Foreskin keratinocyte (primary cell): ENCODE measurements at places on chromosomes 16 and 17. TPM values are rescaled to one million over a fixed set of nuclear protein-coding genes. Genes with fewer than 3 reads are reported as not detected.

The KRT28 gene
- total RNA-seq, result not detected in 2 replicates

The CIBAR2 gene
- not detected in 2 replicates for total RNA-seq

The SLC5A2 gene
- 0.04 TPM in 1 of 2 replicates, not detected in the other for total RNA-seq

The TNFRSF13B gene
- not detected in 2 replicates for total RNA-seq

The C16orf87 gene
- 11.1 and 11.6 TPM in 2 replicates for total RNA-seq

The RHBDF1 gene
- total RNA-seq, result 20.3 and 27.5 TPM in 2 replicates

The GP1BA gene
- total RNA-seq, result not detected in 2 replicates

The ARL5C gene
- not detected in 2 replicates for total RNA-seq

The GLOD4 gene
- total RNA-seq, result 43.9 and 48.8 TPM in 2 replicates

The ZNF19 gene
- total RNA-seq, result 2.0 and 2.9 TPM in 2 replicates

The CACNG3 gene
- not detected in 2 replicates for total RNA-seq

The RANGRF gene
- 20.9 and 30.2 TPM in 2 replicates for total RNA-seq

GRCh38 chr16:583470-583814 lies 6.4 kb upstream of the RAB40C start:
- no peak for DNase-seq

DNA sequence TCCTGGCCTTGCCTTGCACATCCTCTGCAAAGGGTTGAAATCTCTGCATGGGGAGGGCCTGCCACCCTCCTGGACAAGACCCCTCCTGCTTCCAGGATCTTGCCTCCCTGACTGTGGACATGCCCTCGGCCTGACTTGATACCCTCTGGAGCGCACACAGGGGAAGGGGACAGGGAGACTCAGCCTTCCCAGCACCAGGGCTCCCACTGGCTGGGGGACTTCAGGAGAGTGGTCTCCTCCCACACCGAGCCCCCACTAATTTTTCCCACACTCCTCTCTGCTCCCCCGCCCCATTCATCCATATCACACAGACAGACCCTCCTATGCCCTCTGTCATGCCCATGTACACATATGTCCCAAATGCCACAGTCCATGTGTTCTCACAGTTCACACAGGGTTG lies 14.3 kb downstream of the SGCA start:
- no peak for DNase-seq

DNA sequence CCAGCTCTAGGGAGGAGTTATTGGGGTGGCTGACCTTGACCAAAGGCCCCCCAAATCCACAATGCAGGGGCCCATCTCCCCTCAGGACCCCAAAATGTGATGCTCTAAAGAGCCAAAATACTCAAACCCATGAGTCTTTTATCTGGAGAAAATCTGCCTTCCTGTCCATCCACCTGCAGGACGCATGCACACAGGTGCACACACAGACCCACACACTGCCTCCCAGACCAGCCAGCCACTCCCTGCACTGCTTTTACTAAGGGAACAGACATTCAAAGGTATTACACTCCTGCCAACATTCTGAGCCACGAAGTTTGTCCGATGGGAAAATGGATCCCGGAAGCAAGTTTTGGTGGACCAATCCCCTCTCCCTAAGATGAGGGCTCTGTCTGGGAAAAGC lies 76.1 kb upstream of the CDH5 start:
- no peak for DNase-seq

DNA sequence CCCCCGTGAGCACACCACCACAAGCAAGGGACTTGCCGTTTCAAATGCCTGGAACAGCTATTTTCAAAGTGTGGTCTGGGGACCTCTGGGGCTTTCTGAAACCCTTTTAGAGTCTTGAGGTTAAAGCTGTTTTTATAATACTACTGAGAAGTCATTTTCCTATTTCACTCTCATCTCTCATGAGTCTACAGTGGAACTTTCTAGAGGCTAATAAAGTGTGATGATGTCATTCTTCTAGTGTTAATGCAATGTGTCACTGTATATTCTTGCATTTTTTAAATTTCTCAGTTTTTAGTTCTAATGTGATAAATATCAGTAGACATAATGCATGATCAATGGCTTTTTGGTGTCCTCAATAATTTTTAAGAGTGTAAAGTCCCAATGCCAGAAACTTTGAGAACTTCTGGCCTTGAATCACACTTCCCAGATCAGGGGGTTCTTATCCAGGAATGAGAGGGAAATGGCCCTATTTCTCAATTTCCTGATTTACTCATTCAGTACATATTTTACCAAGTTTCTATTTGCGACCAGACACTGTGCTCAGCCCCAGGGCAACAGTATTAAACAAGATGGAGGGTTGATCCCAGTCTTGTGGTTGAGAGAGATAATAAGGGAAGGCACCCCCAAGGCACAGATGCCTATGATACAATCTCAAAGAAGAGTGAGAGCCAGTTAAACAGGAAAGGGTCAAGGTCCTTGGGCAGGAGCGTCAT lies 444.0 kb downstream of the HS3ST3B1 start:
- peak; percentile 55 for DNase-seq

- DNase-seq, result no peak
Measured at GRCh38 chr17:70618641-70619040, 449.3 kb downstream of the KCNJ2 start.

DNA sequence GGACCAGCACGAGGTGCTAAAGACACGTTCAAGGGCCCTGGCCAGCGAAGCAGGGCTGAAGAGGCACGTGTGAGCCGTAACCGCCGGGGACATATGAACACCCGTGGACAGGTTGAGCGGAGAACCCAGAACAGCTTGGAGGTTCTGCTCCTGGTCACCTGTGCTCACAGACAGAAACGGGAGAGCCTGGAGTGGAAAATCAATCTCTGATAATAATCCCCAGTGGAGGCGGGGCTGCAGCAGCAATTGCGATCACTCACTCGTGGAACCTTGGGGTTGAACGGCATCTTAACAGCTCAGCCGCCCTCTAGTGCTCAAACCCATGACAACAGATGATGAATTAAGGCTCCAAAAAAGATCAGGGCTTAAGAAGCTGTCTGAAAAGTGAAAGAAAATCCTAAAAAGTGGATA lies 25.6 kb downstream of the WIPI1 start:
- no peak for DNase-seq

GRCh38 chr16:87499189-87499486 lies 6.3 kb upstream of the ZCCHC14 start:
- peak; percentile 89 for DNase-seq

GRCh38 chr16:12582696-12583095 lies 221.0 kb downstream of the CPPED1 start:
- no peak for DNase-seq

DNA sequence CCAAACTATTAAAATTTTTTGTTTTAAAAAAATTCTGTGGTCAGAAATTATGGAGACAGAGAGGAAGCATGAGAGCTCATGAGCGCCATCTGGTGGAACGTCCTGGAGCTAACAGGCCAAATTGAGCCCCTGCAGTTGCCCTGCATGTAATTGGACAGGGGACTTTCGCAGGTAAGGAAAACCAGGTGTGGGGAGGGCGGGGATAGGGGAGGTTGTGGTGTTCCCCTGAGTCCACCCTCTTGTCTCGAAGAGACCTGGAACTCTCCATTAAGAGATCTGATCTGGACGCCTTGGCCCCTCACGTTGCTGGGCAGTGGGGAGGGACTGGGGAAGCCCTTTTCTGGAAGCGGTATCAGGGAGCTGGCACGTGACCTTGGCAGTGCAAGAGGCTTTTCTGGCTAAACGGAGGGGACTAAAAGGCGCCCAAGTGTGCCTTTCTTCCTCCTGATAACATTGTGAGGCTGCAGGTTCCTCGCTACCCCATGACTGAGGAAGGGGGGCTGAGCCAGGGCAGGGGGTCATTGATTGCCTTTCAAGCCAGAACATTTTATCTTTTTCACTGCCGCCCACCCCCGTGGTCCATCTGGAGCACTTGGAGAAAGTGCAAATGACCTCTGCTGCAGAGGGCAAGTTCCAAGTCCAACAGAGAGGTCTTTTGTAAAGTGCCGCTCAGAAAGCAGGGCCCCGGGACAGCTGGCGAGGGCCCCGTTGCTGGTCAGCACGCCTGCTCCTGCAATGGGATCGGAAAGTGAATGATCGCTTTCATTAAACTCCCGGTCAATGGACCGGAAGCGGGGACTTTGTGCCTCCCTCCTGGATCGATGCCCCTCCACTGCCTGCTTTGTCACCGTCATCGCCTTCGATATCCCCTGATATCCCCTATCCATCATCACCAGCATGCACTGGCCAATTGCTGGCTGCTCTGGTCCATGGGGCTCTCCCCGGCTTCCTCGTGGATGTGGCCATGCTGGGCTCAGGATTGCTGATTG lies 18.4 kb downstream of the PDILT start:
- peak; percentile 13 for DNase-seq

DNA sequence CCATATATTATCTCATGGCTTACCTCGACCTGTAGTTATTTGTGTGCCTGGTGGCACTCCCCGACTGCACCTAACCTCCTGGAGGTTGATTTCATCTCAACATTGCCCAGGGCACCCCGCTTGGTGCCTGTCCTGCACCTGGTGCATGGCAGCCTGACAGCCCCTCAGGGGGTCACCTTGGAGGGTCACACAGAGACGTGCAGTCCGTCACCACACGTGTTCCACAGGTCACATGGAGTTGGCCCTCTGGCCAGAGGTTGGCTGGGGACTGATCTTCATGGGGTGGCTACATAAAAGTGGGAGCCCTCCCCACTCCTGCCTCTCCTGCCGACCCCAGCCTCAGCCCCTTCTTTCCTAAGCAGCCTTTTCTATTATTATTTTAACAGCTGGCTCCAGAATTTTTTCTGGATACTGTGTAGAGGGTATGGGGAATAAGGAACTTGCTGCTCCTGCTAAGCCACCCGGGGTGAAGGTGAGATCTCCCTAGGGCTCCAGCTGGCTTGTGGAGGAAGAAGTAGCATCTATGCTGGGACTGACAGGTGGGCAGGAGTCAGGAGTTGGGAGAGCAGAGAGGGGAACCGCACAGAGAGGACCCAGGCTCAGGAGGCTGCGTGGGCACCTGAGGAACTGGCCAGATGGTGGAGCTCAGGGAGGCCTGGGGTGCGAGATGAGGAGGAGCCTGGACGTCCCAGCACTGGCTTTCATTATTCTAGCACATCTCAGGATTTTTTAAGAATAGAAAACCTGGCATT lies 12.5 kb upstream of the NKD1 start:
- no peak for DNase-seq

GRCh38 chr17:49977463-49978389 lies 8.7 kb downstream of the DLX4 start:
- no peak for DNase-seq

GRCh38 chr16:12314653-12315185 lies 338.2 kb downstream of the SNX29 start:
- no peak for DNase-seq

DNA sequence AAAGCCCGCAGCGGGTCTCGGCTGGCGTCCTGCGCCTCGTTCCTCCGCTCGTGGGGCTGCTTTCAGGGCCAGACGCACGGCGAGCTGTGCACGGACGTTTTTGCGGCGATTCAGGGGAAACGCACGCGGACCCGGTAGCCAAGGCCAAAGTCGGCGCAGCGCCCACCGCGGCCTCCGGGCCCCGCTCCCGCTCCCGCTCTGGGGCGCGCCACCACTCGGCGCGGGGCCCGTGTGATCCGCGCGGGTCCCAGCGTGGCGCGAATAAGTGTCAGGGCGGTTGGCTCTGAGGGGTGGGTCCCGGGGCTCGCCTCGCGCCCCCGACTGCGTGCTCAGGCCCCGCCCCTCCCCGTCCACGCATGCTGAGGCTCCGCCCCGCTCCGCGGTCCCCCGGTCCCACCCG lies 694 bp upstream of the TBCD start:
- DNase-seq, result no peak

DNA sequence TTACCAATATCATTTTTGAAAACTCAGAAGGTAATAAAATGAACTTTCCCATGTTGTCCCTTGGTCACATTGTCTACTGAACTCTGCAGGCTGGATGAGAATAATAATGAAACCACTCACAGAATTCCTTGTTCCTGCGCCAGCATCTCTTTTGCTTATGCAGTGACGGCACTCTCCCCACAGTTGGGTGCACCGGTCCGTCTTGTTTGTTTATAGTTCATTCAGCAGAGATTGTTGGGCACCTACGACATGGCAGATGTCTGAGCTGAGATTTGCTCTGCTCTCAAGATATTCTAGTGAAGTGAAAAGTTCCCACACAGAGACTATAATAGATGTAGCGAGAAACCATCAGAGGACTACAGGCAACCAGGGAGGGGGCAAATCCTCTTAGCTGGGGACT lies 375.7 kb upstream of the CDH11 start:
- DNase-seq, result no peak

DNA sequence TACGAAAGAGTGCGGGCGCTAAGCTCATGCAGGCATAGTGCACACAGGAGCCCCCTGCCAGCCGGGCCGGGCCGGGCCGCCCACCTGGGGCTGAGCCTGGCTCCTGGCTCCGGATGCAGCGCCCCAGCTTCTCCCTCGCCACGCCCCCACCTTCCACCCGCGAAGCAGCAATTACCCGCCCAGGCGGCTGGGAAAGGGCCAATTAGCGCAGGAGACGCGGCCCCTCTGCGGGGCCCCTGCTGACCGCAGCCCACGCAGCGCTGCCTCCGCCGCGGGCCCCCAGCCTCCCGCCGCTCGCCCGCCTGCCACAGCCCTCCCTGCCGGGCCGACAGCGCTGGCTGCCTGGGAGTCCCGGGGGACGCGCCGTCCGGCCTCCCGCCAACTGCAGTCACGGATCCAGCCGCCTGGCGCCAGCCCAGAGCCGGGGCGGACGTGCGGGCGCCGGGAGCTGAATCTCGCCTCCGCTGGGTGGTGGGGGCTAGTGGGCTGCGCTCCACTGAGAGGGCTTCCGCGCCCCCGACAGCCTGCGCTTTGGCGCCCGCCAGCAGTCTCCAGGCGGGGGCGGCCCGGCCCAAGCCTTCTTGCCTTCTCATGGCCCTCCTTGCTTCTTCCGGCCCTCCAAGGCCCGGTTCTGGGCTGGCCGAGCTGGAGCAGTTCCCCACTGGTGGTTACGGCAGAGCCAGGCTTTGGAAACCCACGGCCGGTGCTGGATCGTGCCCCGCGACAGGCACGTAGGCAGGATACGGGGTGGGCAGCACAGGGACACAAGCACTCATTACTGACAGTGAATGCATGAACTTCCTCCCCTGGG lies 14.9 kb upstream of the CBFB start:
- no peak for DNase-seq

- no peak for DNase-seq
Measured at GRCh38 chr17:69239611-69240600, 11.3 kb upstream of the ABCA10 start.

- DNase-seq, result no peak
Measured at GRCh38 chr16:27378871-27379481, 23.0 kb upstream of the IL21R start.

DNA sequence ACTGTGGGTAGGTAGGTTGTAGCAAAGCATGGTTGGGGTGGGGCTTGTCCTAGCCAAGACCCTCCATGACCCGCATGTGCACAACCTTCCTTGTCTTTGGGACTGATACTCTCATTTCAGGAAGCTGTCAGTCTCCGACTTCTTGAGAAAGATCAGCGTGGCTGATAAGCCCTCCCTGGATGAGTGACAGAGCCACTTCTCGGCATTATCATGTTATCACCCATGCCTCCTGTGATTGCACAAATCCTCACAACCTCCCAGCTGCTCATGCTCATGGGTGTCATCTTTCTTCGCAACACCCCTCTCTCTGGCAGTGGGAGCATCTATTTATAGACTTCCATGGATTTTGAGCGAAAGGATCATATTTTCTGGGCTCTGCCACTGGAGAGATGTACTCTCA lies 314.2 kb downstream of the FOXL1 start:
- no peak for DNase-seq

DNA sequence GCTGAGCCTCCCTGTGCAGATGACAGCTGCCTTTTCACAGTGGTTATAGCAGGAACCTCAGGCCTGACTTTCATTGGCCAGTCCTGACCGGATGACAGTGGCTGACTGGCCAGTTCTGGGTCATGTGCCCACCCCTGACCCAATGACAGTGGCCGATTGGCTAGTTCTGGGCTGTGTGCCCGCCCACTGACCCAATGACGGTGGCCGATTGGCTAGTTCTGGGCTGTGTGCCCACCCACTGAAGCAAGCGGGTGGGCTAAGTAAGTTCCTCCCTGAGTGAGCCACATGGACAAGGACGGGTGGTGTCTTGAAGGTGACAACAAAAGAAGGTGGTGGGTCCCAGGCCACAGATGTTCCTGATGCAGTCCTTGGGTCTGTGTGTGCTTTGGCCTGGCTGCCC lies 9.5 kb downstream of the DEF8 start:
- DNase-seq, result no peak
